ENCODE measurements at places on chromosomes 2 and 18. TPM values are rescaled to one million over a fixed set of nuclear protein-coding genes. Genes with fewer than 3 reads are reported as not detected.

Gene PJVK
- 0.88 TPM for total RNA-seq

Gene HOXD4
- total RNA-seq = 0.31 TPM

Gene PLGLB2
- total RNA-seq = 0.58 TPM

Gene PID1
- 3.2 TPM for total RNA-seq

Gene BCL11A
- 13.5 TPM for total RNA-seq

Gene CRYGC
- not detected for total RNA-seq

Gene TLX2
- total RNA-seq = not detected

Gene PSMA8
- not detected for total RNA-seq

Gene TUBB8B
- total RNA-seq = not detected

Gene DYNAP
- total RNA-seq = not detected

Gene KCTD1
- total RNA-seq = 8.8 TPM

Gene CXCR1
- total RNA-seq = 0.59 TPM

Gene COL3A1
- total RNA-seq = 61.3 TPM

DNA sequence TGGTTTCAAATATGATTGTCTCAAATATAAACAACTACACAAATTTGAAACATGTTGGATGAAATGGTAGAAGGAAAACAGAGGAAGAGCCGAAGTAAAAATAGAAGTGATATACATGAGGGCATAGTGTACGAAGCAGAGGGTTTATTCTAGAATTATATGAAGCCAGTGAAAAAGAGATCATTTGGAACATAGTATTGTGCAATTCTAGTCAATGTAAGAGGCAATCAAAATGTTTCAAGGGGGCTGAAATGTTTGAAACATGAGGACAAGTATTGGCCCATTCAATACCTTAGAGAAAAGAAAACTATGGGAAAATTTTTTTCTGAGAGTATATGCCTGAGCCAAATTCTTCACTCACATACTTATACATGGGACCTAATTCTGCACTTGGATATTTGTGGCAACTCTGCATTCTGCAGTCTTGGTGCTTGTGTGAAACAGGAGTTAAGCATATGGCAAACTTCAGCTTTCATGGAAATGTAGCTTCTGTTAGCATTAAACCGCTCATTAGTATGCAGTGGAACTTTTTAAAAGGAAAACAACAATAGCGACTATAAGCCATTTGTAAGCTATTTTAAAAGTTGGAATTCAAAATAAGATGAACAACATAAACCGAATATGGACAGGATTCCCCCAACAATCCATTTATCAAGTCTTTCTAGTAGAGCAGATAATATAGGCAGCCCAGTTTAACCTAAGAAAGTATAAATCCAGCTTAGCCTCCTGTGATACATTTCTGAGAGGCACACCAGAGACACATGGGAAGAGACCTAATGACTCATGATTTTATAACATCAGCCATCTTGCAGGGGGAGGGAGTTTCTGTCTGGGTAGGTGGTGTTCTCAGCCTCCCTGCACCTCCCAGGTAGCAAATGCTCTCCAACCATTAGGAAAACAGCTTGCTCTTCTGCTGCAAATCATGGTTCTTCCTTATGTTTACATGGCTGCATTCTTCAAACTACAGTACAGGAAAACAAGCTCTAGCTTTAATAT lies 197.8 kb downstream of the PAX3 start:
- DNase-seq = no peak

DNA sequence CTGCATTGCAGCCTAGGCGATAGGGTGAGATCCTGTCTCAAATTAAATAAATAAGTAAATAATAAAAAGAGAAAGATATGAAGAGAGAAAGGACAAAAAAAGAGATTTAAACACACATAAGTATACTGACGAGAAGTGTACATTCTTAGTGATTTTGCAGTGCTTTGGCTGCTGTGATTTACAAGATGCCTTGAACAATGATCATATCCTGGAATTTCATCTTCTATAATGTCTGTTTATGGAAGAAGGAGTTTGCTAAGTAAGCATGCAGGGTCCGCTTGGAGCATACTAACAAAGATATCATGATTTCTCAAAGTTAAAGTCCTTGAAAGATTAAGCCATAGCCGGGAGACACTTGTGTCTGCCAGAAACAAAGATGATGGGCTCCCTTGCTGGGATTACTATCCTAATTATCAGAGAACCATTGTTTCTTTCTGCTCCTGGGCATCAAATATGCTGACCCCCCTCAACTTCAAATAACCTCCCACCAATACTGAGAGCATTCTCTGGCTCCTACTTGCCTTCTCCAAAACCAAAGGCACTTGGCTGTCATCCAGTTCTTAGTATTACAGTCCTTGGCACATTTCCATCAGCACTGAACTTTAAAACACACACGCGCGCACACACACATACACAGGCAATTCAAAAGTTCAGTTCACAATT lies 47.5 kb upstream of the STAM2 start:
- DNase-seq = no peak

DNA sequence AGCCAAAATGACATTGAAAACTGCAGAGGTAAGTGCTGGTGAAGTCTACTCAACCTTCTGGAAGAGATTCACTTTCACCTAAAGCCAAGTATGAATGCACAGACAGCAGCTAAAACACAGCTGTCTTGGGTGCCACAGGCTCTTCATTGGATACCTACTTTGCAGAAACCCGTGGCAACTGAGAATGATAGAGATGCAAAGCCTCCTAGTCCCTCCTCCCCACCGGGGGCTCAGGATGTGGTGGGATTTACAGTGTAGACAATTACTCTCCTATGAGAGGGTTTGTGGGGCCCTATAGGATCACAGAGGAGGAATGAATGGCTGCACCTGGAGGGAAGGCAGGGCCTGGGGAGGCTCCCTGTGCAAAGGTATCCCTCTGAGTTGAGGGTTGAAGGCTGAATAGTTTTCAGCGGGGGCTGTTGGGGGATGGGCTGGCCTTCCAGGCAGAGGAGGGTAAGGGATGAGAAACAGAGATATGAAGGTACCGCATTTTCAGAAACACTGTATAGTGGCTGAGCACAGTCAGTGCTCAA lies 131.6 kb downstream of the RNF144A start:
- DNase-seq = no peak

DNA sequence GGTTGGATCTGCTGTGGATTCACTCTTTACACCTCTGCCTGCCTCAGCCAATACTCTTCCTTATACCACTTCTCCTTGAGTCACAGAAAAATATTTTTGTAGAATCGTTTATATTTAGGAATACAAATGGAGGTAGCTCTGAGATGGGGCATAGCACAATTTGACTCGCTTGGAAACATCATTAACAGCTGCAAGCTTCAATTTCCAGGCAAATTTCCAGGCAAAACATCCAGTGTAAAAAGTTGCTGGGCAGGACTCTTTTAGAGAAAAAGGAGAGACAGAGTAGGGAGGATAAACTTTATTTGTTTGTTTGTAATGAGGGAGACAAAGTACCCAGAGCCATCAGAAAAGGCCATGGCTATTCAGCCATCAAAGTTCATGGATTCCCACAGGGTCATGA lies 74.4 kb upstream of the SOX11 start:
- DNase-seq = no peak

DNA sequence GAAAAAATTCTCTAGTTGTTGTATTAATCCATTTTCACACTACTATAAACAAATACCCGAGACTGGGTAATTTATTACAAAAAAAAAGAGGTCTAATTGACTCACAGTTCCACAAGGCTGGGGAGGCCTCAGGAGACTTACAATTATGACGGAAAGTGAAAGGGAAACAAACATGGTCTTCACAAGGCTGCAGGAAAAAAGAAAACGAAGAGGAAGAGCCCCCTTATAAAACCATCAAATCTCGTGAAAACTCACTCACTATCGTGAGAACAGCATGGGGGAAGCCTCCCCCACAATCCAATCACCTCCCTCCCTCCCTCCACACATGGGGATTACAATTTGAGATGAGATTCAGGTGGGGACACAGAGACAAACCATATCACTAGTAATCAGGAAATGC lies 61.7 kb upstream of the SPTBN1 start:
- DNase-seq = no peak

GRCh38 chr18:905307-905947 lies 756 bp downstream of the ADCYAP1 start:
- peak; percentile 15 for DNase-seq

DNA sequence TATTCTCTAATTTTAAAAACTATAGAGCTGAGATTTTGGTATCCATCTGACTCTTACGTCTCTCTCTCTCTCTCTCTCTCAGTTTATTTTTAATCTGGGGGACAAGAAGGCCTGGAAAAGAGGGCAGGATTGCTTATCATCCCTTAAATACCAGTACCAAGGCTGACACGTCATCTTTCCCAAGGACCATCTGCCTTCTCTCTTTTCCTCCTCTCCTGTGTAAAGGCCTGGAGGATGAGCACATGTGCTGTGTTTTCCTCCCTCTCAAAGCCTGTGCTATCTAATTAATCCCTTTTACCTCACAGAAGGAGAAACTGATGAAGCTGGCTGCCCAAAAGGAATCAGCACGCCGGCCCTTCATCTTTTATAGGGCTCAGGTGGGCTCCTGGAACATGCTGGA lies 7.3 kb downstream of the IL37 start:
- DNase-seq = no peak

DNA sequence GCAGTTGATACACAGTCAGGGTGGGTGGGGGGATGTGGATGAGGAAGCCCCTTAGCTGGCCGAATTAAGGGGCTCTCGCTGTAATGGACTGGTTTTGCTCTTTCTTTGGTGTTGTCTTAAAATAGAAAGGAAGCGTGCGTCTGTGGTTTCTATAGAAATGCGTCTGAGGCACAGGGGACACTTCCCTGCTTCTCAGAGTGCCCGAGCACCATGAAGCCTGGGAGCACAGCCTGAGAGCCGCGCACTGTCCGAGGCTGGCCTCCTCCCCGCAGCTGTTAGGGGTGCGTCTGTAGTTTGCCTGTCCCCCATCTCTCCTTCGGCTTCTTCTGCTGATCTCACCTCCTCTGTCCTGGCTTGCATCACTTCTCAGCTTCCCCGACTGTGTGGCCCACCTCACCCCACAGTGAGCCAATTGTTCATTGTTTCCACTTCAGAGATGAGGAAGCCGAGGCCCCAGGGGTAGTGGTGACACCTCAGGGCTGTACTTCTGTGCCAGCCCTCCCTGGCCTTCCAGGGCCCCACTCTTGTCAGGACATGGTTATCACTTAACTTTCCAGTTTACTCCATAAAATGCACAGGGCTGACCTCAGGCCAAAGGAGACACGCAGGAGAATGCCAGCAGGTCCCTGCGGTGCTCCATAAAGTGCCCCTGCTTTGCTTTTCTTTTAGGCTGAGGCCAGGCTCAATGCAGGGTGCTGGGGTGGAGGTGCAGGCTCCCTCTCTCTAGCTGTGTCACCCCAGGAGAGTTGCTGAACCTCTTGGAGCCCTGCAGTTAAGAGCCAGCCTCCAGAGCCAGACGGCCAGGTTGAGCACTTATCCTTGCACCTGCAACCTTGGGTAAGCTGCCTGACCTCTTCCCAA lies 210.6 kb downstream of the SEPTIN10 start:
- DNase-seq = no peak

- DNase-seq = no peak
Observed at GRCh38 chr2:119485336-119486110, 38.8 kb downstream of the SCTR start.

DNA sequence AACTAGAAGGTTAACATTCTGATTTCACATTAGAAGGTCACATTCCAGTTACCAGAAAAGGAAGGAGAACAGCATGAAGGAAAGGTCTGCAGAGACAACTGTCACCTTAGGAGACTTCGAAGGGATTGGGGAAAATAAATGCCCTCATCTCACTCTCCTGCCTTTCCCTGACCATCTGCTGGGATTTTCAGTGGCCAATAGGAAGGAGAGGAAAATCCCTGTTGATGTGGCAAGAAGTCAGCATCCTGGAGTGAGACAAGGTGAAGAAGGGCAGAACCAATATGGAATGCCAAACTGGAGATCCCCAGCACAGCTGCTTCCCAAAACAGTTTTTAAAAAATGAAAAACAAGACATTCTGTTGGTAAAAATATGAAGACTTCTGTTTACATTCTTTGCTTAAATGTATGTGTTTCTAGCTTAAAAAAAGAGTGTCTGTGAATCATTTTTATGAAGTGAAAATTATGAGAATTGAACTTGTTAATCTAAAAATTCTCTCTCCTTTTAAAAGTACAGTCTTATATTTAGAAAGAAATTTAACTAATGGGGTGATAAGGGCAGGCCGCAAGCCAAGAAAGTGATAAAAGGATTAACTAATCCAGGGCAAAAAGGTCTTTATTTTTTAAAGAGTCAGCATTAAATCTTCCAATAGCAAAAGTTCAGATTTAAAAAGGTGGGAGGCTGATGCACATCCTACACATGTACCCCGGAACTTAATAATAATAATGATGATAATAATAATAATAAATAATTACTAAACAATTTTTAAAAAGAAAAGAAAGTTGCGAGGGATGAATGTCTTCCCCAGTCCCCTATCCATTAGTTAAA lies 160.6 kb upstream of the DOK6 start:
- no peak for DNase-seq

- DNase-seq = no peak
Observed at GRCh38 chr18:825891-826585, 14.0 kb upstream of the YES1 start.

DNA sequence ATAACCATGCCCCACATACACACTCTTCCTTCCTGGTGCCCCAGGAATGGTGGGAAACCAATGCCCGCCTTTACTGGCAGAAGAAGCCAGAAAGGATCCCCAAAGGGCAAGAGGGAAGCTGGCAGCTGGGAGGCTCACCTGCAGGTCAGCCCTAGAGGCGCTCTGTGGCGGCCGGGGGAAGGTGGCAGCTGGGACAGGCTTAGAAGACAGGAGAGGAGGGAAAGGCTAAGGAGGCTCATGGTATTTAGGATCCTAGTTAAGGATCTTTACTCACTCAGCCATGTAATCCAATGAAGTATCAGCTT lies 23.8 kb downstream of the ADRA2B start:
- DNase-seq = peak; percentile 45

DNA sequence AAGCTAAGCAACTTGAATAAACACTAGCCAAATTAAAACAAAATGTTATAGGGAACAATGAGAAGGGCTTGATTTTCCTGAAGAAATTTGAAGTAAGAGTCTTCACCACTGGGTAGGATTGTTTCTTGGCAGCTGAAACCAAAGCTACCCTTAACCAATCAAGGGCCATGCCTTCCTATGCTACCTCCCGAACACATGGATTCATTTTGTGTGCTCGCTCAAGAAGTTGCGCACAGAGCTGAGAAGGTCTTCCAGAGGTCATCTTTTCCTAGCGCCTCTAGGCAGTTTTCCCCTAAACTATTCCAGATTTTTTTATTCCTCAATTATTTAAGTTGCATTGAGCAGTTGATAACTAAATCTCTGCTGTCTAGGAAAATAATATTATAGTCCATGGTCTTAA lies 264.6 kb downstream of the RBM43 start:
- no peak for DNase-seq

GRCh38 chr18:54255141-54255540 lies 14.2 kb upstream of the POLI start:
- no peak for DNase-seq

- DNase-seq = no peak
Observed at GRCh38 chr2:98832172-98832571, 101.2 kb upstream of the MGAT4A start.

DNA sequence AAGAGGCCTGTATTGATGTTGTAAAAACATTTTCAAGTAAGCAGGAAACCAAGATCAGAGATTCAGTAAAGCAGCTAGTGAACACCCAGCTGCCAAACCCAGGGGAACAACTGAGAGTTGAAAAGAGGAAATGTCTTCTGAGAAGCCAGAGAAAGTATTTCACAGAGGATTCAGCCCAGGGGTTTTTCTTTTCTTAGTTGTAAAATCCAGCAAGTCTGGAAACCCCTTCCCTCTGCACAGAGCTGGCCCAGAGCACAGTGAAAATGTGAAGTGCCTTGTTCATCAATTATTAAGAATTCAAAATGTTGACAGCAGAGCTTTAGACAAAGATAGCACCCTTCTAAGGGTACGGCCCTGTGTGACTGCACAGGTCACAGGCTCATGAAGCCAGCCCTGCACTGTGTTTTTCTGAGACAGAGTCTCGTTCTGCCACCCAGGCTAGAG lies 28.4 kb downstream of the AFF3 start:
- DNase-seq = no peak
